ENCODE measurements at places on chromosomes 16 and 17.

DNA sequence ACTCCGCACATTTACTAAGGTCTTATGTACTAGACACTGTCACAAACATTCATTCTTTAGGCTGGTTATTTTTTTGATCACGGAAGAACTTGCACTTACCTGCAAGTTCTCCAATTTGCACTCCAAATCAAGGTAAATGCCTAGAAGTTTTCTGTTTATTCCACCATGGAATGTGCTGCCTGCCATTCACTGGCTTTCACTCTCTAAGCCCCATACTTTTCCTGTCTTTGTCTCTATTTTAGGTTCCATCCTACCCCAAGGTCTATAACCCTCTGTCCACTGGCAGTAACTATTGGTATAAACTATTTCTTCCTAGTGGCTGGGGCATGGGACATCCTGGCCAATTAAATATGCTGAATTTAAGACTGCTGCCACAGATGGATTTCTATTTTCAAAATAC lies 15.9 kb downstream of the XPO6 start:
- no peak for DNase-seq

GRCh38 chr16:71724320-71724751 lies at the start of gene PHLPP2:
Gene PHLPP2 (minus strand): TSS chr16:71724701. CDS start chr16:71714795, 9,906 bp downstream.
- DNase-seq, result no peak

DNA sequence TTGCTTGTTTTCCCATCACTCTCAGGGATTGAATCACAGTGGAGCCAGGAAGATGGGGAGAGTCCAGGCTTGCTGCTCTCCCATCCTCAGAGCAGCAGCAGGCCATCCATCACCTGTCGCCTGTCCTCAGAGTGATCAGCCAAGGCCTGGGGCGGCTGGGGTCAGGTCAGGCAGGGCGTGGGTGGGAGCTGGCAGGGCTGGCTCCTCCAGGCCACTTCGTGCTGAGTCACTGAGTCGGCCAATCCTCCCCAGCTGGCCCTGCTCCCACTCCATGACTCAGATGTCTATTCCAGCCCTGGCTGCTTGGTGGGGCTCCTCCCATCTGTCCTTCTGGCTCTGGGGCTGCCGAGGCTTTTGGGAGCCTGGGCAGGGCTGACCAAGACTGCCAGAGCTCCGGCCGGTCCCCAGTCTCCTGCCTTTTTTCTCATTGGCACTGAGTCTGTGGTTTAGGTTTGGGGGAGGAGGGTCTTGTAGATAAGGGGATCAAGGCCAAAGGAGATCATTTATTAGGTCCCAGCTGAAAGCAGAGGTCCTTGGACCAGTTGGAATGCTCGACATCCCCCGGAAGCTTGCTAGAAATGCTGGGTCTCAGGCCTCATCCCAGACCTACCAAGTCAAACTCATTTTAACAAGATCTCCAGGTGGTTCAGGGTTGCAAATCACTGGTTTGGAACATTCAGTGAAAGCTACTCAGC lies 72.7 kb downstream of the ABCC1 start:
- DNase-seq, result no peak

- no peak for DNase-seq
Observed at GRCh38 chr17:37648555-37648954, 5.3 kb upstream of the DDX52 start.
